ENCODE measurements at places on chromosomes 2 and 18. TPM values are rescaled to one million over a fixed set of nuclear protein-coding genes. Genes with fewer than 3 reads are reported as not detected.

DNA sequence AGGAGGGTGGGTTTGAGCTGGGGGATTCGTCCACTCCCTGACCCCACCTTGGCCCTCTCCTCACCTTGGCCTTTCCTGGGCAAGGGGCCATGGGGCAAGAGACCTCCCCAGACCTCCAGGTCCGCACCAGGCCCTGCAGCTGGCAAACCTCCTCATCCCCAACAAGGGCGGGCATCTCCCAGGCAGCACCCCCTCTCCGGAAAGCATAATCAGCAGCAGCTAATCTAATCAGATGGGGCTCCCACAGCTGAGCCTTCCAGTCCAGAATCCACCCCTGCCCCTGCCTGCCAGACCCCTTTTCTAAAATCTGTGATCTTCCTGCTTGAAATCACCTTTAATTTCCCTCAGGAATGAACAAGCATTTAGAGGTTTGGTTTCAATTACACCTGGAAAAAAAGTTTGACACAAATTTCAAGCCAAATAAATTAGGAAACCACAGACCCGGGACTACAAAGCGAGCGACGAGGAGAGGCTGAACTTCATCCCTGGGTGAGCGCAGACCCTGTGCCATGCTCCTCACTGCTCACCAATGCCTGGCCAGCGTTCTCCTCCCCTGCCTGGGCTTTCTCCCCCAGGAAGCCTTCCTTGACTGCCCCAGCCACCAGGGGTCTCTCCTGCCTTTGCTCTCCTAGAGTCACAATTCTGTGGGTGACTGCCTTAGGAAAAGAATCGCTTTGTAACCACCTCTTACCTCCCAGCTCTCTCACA is 143.0 kb upstream of the MYCN start:
- DNase-seq, result no peak
- no peak overlapping the region for H3K27ac ChIP-seq
- H3K27me3 ChIP-seq, result no peaks in the 10 kb centered on the region
- no peaks in the 10 kb centered on the region for H3K4me1 ChIP-seq
- H3K4me3 ChIP-seq, result no peak overlapping the region

DNA sequence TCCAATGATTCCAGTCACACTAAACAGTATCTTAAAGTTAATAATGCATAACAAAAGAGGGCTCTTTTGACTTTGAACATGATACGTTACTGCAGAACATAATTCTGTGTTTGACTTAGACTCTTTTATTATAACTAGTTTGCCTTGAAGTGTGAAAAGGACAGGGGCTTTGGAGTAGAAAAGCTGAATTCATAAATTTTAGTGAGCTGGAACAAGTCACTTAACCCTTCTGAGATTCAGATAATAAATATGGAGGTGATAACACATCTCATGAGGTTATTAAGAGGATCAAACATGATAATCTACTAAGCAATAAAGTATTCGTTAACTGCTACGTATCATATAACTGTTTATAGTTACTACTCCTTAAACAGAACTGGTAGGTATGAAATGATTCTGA is 44.7 kb upstream of the FLACC1 start:
- peaks cover 29% of the 10 kb centered on the region for H3K36me3 ChIP-seq
- no peak overlapping the region for H3K27ac ChIP-seq
- H3K4me1 ChIP-seq, result peaks cover 8% of the 10 kb centered on the region
- H3K4me3 ChIP-seq, result no peak overlapping the region
- DNase-seq, result no peak

GRCh38 chr2:234231460-234231859 is 181.0 kb downstream of the SPP2 start:
- DNase-seq, result no peak
- H3K27ac ChIP-seq, result no peak overlapping the region
- H3K27me3 ChIP-seq, result no peaks in the 10 kb centered on the region
- no peaks in the 10 kb centered on the region for H3K4me1 ChIP-seq

- H3K4me3 ChIP-seq, result no peak overlapping the region
- no peaks in the 10 kb centered on the region for H3K36me3 ChIP-seq
- DNase-seq, result no peak
- no peak overlapping the region for H3K27ac ChIP-seq
Observed at GRCh38 chr2:218879776-218880101, 913 bp upstream of the WNT10A start.

GRCh38 chr2:113376253-113376912 is 61.1 kb upstream of the ZNG1B start:
- H3K27ac ChIP-seq, result peak overlapping the region; percentile 95
- H3K4me1 ChIP-seq, result peaks cover 57% of the 10 kb centered on the region
- H3K36me3 ChIP-seq, result no peaks in the 10 kb centered on the region
- no peaks in the 10 kb centered on the region for H3K27me3 ChIP-seq

DNA sequence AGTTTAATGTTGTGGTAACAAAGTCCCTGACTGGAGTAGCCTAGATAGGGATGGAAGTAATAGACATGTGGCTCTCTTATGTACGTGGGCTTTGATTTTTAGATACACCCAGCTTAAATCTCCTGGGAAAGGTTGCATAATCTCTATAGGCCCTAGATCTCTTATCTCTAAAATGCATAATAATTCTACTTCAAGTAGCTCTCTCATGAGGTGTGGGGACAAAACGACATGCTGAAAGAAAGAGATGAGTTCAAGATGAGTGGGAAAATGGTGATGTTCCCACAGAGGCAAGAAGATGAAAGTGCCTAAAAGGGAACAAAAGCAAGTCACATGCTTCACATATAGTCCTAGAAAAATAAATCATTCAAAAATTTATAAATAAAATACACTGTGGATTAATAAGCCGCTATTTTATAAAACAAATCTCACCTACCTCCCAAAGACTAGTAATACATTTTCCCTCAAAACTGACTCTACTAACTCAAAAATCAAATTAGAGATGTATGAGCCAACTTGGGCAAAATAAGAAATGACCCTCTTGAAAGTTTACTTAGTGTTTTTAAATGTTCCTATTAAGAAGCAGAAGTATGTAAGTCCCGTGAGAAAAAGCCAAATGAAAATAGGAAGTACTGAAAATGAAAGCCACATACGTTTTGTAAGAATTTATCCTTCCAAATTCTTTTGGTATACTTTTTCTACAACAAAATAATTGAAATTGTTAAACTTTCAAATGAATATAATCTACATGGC is 148.2 kb upstream of the ITGA4 start:
- DNase-seq, result peak; percentile 60
- no peaks in the 10 kb centered on the region for H3K27me3 ChIP-seq
- H3K4me1 ChIP-seq, result peaks cover 73% of the 10 kb centered on the region
- peak overlapping the region; percentile 58 for H3K4me3 ChIP-seq
- peak overlapping the region; percentile 2 for H3K27ac ChIP-seq
- no peaks in the 10 kb centered on the region for H3K36me3 ChIP-seq

DNA sequence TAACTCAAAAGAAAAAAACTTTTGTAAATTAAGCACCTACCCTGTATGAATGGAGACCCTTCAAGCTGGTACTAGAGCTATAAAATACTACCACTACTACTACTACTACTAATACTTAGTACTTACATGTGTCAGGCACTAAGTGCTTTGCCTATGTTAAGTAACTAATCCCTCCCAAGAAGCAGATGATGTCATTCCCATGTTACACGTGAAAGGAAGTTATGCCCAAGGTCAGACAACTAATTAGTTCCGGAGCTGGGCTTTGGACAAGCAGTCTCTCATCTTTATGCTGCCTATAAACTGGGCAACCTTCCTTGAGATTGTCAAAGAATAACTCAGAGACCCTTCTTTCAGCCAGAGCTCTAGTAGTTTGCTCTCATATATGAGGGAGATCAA is 13.9 kb upstream of the ATP6V1B1 start:
- no peak for DNase-seq
- no peaks in the 10 kb centered on the region for H3K36me3 ChIP-seq
- peaks cover 6% of the 10 kb centered on the region for H3K27me3 ChIP-seq

DNA sequence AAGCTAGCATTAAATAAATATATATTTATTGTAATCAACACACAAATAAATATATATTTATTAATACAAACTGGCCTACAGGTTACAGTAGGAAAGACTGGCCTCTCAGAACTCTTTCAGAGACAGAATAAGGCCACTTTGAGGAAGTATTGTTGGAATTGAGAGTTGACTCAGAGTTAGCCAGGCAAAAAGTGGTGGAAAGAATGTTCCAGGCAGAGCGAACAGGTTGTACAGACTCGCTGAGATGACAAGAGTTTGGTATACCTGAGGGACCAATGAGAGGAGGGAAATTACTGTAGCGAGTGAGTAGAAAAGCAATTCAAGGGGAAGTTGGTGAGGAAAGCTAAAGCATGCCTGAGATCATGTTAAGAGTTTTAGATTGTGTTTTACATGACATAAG is 19.0 kb upstream of the XDH start:
- no peaks in the 10 kb centered on the region for H3K4me1 ChIP-seq
- H3K27ac ChIP-seq, result no peak overlapping the region
- H3K36me3 ChIP-seq, result no peaks in the 10 kb centered on the region
- no peak overlapping the region for H3K4me3 ChIP-seq
- no peak for DNase-seq

MAPRE3 gene
- 3.5 TPM for polyA plus RNA-seq

PROC gene
- not detected for polyA plus RNA-seq

AFF3 gene
- 4.1 TPM for polyA plus RNA-seq
